Stimulated activated CD8-positive, alpha-beta memory T cell treated with anti-CD3 and anti-CD28 coated beads, Interleukin-7, amount 100 ng/mL, for 4 hours (primary cell): ENCODE measurements at places on chromosomes 4 and X.

GRCh38 chrX:57918750-57919436, 8.6 kb upstream of the ZXDA start:
- no peak for DNase-seq

DNA sequence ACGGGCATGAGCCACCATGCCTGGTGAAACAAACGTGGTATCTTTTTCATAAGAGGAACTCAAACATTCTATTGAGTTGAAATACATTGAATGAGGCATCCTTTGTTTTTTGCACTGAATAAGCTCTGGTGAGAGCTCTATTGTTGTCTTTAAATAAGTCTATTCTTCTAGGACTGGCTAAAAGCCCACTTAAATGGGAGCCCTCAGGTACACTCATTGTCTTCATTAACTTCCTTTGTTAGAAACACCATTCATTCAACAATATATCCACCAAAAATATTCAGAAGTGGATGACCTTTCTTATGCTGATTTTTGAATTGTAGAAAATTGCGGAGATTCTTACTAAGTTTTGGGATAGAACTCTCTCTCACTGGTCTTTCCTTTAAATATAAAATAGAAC, 568.0 kb downstream of the IL1RAPL1 start:
- no peak for DNase-seq

DNA sequence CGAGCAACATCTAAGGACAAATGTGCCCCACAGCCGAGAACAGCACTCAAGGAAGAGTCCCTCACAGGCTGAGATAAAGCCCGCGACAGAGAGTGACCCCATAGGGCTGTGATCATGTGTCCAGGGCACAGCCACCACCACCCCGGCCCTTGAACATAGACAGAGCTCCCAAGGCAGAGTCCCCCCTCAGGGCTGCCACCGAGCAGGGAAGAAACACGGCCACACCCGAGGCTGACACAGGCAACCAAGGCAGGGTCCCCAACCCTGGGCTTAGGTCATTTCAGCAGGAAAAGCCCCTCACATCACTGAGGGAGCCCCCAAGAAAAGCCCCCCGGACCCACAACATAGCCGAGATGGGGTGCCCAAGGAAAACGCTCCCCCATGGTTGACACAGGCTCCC, 463 bp downstream of the CT45A10 start:
- no peak for DNase-seq

DNA sequence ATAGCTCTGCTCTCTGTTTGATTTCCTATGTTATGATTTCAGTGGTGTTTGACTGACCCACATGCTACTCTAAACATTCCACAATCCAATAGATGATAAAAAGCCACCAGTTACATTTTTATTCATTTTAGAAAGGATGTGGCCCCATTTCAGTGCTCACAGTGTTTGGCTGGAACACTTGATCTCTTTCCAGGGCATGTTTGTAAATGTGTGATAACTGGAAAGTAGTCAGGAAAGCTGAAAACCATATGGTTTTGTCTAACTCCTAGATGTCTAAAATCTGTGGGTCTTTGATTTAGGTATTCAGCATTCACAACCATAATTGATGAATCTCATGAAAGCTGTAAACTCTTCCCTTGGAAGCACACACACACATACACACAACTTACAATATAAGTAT, 904.9 kb upstream of the AGA start:
- DNase-seq, result no peak

DNA sequence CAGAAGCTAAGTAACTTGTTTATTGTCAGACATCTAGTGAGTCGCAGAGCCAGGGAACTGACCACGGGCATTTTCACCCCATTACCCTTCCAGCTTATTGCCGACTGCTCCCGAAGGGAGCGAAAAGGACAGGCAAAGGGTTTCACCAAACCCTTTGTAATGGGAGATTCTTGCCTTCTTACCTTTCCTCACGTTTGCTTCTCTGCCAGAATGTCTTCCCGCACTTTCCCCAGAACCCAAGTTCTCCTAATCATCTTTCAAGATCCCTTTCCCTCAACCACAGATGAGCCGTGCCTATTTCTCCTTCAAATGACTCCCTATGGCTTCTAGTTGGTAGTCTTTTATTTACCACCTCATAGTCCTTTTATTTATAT, 520 bp upstream of the SRP72 start:
- DNase-seq, result no peak

DNA sequence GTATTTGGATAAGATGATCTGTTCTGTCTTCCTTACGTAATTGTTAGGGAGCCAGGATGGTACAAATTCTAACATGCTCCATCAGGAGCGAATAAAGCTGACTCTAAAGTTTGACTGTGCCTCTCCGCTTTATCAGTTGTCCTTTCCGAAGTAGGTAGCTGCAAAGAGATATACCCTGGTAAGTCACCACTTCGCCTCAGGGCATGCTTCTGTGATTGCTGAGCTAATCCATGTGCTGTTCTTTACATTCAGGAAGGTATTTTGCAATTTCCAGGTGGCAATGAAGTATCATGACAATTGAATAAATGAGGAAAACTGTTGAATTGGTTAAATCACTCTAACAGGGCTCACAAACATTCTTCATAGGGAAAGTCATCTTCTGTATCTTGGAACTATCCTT, 38.9 kb downstream of the KIT start:
- DNase-seq, result no peak

- no peak for DNase-seq
Measured at GRCh38 chrX:118739577-118739976, 12.2 kb downstream of the IL13RA1 start.

GRCh38 chrX:49268702-49269009, 937 bp upstream of the PPP1R3F start:
- no peak for DNase-seq

GRCh38 chr4:129140521-129140920, 44.6 kb downstream of the C4orf33 start:
- no peak for DNase-seq

- no peak for DNase-seq
Measured at GRCh38 chrX:49644991-49645637, 46.3 kb downstream of the GAGE1 start.

- peak; percentile 85 for DNase-seq
Measured at GRCh38 chrX:119565107-119565663, at the start of gene STEEP1. STEEP1 (minus strand) TSS chrX:119565409; CDS start chrX:119565355, 54 bp downstream.

- no peak for DNase-seq
Measured at GRCh38 chr4:81343046-81343445, 128.0 kb upstream of the PRKG2 start.

- no peak for DNase-seq
Measured at GRCh38 chr4:84944947-84945346, 21.5 kb downstream of the WDFY3 start.
